Activated CD4-positive, alpha-beta memory T cell treated with anti-CD3 and anti-CD28 coated beads for 36 hours (primary cell): ENCODE measurements at places on chromosomes 2 and 18. TPM values are rescaled to one million over a fixed set of nuclear protein-coding genes. Genes with fewer than 3 reads are reported as not detected.

DNA sequence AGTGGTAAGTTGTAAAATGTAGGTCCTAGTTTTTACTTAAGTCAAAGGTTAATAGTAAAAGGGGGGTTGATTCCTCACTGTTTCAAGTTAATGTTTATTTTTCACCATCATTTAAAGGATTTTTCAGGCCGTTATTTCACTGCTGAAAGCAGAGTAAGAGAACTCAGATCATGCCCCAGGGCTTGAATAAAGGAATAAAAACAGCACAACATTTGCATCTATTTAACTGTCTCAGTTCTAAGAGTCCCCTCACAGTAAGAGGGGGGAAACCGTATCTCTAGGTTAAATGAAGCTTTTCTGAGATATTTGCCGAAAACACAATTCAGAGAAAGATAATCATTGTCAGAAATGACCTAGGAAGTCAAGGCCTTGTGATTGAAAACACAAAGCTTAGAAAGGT lies 138.2 kb upstream of the KCTD1 start:
- H3K36me3 ChIP-seq = no peaks in the 10 kb centered on the region
- no peak for DNase-seq
- H3K4me1 ChIP-seq = no peaks in the 10 kb centered on the region
- no peak overlapping the region for H3K4me3 ChIP-seq
- no peaks in the 10 kb centered on the region for H3K27me3 ChIP-seq
- no peak overlapping the region for H3K27ac ChIP-seq

DNA sequence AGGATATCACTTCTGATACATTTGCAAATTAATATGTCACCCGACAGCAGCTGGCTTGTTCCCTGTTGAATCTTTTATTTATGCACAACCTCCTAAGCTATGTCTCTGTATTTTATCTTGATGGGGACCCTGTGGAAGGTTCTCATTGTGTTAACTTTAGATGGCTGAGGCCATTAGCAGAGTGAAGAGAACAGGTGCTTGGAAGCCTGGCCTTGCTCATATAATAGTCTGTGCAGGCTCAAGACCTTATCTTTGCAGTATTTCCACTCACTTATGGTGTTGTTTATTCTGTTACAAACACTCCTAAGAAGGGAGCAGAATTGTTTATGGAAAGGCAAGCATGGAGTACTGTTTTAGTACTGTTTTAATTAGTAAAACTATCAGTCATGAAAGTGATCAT lies 107.6 kb downstream of the SETBP1 start:
- H3K36me3 ChIP-seq = no peaks in the 10 kb centered on the region
- H3K4me1 ChIP-seq = peaks cover 9% of the 10 kb centered on the region
- H3K4me3 ChIP-seq = no peak overlapping the region
- H3K27me3 ChIP-seq = peaks cover 21% of the 10 kb centered on the region
- DNase-seq = no peak

DNA sequence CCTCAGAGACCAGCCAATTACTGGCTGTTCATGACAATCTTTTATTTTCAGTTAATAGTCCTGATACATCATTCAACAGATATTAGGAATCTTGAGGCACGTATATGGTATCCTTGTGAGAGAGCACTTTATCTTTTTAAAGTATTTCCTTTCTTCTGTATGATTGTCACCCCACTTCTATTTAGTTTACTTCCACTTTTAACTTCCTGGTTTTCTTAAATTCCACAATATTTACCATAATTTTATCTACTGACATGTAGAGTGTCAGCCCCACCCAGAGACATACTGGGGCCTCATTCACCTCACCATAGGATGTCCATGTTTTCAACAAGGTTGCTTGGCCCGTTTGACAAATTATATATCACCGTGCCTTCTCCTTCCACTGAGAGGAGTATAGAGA lies 182.9 kb upstream of the ID2 start:
- DNase-seq = no peak
- peaks cover 3% of the 10 kb centered on the region for H3K4me1 ChIP-seq
- H3K36me3 ChIP-seq = no peaks in the 10 kb centered on the region

DNA sequence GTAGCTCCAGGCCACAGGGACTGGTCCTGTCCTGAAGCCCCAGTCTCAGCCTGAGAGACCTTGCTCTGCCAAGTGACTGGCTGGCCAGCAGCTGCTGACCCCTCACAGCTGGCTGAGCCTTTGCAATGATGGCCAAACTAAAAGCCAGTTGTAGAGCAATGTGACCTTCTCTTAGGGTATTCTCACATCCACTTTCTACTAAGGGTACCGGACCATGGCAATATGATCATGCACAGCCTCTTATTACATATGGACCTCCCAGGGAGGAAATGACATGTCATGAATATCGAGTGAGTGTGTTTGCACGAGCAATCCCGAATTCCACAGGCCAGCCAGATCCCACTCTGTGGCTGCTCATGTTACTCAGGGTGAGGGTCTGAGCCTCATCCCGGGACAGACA lies 213.9 kb downstream of the VAPA start:
- peaks cover 14% of the 10 kb centered on the region for H3K4me1 ChIP-seq
- peaks cover 15% of the 10 kb centered on the region for H3K27me3 ChIP-seq

DNA sequence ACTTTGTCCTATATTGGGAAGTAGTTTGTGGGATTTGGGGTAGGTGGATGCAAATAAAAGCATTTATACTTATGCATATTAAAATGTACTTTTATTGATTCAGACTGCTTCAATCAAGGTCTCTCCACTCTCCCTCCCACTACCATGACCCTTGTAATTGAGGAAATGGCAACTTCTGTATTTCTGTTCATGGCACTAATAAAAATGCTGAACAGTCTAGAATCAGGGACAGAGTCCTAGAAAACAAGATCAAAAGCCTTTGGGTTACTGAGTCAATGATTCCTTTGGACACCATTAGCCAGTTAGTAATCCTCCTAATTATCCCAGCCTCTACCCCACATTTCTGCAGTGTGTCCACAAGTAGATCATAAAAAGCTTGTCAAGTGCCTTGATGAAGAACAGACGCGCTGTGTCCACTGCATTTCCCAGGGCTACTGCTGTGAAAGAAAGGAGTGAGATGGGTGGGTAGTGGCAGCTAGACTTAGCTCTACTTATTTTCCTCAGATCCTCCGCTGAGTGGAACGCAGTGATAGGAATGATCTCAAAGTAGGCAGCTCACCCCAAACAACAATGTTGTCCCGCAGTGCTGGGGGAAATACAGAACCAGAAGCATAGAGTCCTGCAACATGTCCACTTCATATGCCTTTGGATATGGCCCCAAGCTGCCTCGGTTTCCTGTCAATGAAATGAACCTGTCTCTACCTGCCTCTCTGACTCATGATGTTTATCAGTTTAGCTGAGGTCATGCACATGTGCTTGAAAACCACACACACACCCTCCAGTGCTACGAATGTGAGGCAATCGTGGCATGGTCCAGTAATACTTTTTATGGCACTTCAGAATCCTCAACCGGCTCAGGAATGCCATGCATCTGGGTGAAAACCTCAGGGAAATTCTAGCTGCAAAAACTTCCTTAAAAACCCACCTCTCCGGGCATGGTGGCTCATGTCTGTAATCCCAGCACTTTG lies 115.5 kb downstream of the COL6A3 start:
- no peak for DNase-seq
- H3K4me1 ChIP-seq = no peaks in the 10 kb centered on the region
- no peaks in the 10 kb centered on the region for H3K36me3 ChIP-seq

DNA sequence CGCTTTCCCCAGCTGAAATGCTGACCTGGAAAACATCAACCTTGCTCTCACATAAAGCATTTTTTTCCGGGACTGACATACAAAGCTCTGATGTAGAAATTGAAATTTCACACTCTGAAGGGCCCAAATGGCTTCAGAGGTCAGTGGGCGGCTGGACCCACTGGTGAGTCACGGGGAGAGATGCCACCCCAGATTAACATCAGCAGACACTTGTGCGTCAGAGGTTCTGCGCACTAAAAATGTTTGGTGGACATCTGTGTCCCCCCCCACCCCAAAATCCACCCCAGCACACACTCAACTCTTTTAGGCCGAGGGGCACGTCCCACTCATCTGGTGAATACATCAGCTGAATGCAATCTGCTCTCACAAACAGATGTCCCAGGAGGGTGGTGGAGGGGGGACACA lies 208.9 kb downstream of the ASB1 start:
- H3K4me3 ChIP-seq = no peak overlapping the region
- no peak overlapping the region for H3K27ac ChIP-seq
- no peak for DNase-seq
- H3K4me1 ChIP-seq = no peaks in the 10 kb centered on the region
- H3K36me3 ChIP-seq = no peaks in the 10 kb centered on the region

DNA sequence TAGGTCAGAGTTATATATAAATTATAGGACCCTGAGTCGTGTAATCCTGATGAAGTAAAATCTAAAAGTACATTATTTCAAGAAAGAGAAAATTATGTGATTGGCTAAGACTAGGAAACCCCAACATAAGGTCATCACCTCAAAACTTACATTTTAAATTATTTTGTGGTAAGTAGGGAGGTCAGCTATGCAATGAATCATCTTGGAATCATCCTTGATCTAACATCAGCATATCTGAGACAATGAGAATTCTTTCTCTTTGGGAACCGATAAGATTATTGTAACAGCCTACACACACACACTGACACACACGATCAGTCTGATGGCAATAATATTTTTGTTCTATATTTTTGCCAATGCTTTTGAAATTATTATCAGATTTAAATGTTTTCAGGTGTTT lies 904.8 kb upstream of the CHAC2 start:
- H3K27me3 ChIP-seq = no peaks in the 10 kb centered on the region
- H3K4me3 ChIP-seq = no peak overlapping the region
- H3K4me1 ChIP-seq = no peaks in the 10 kb centered on the region
- no peaks in the 10 kb centered on the region for H3K36me3 ChIP-seq

GRCh38 chr2:31028417-31028816 lies 109.8 kb downstream of the GALNT14 start:
- no peak overlapping the region for H3K4me3 ChIP-seq
- H3K27ac ChIP-seq = no peak overlapping the region
- no peaks in the 10 kb centered on the region for H3K4me1 ChIP-seq
- H3K36me3 ChIP-seq = no peaks in the 10 kb centered on the region
- no peak for DNase-seq
- peaks cover 2% of the 10 kb centered on the region for H3K27me3 ChIP-seq

DNA sequence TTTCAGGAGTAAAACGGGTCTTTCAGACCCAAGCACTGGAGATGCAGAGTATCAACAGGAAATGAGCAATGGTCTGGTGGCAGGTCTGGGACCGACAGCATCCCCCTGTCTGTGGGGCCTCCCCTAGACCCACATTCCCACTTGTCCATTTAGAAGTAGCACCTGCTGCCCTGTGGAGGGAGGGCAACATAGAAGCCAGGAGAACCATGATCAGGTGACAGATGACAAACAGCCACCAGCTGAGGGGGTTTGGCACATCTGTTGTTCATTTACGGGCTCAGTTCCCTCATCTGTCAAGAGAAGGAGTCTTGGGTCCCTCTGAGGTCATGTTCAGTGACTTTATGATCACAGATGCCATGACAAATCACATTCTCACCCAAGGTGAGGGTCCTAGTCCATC lies 77.9 kb upstream of the SLC66A3 start:
- H3K27ac ChIP-seq = no peak overlapping the region
- no peak overlapping the region for H3K4me3 ChIP-seq
- DNase-seq = no peak
- peaks cover 8% of the 10 kb centered on the region for H3K27me3 ChIP-seq

- peaks cover 21% of the 10 kb centered on the region for H3K27me3 ChIP-seq
- peaks cover 18% of the 10 kb centered on the region for H3K4me1 ChIP-seq
These were observed 2.0 kb upstream of the TBC1D8 start for GRCh38 chr2:101153077-101153707.

DNA sequence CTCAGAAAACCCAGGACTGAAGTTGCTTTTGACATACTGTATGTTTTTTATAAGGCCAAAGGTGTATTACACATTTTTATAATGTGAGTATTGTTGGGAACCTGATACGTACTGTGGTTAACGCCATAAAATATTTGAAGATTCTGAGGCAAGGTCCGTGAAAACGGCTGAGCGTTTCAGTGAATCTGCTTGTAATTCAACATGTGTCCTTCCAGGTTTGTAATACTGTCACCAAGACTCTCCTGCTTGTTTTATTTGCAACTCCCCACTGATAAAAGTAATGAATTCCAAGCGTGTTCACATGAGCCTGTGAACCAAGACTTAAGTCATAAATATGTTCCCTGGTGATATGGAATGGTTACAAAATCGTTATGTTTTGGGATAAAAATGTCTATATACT lies 23.9 kb upstream of the FRZB start:
- H3K4me1 ChIP-seq = no peaks in the 10 kb centered on the region
- no peak overlapping the region for H3K27ac ChIP-seq
- no peak for DNase-seq
- H3K4me3 ChIP-seq = no peak overlapping the region
- H3K27me3 ChIP-seq = peaks cover 2% of the 10 kb centered on the region

GRCh38 chr18:32378705-32379104 lies 92.0 kb downstream of the GAREM1 start:
- H3K27me3 ChIP-seq = no peaks in the 10 kb centered on the region
- H3K4me3 ChIP-seq = no peak overlapping the region
- no peak overlapping the region for H3K27ac ChIP-seq
- H3K4me1 ChIP-seq = no peaks in the 10 kb centered on the region
- no peaks in the 10 kb centered on the region for H3K36me3 ChIP-seq
- no peak for DNase-seq

GRCh38 chr18:26655525-26656430 lies 107.4 kb upstream of the KCTD1 start:
- no peak overlapping the region for H3K27ac ChIP-seq
- H3K4me1 ChIP-seq = peaks cover 12% of the 10 kb centered on the region
- H3K36me3 ChIP-seq = no peaks in the 10 kb centered on the region
- H3K4me3 ChIP-seq = no peak overlapping the region
- DNase-seq = no peak

- H3K27ac ChIP-seq = no peak overlapping the region
- H3K4me1 ChIP-seq = peaks cover 20% of the 10 kb centered on the region
- DNase-seq = no peak
These were observed 682.9 kb downstream of the KCNJ3 start for GRCh38 chr2:155381436-155381835.

DNA sequence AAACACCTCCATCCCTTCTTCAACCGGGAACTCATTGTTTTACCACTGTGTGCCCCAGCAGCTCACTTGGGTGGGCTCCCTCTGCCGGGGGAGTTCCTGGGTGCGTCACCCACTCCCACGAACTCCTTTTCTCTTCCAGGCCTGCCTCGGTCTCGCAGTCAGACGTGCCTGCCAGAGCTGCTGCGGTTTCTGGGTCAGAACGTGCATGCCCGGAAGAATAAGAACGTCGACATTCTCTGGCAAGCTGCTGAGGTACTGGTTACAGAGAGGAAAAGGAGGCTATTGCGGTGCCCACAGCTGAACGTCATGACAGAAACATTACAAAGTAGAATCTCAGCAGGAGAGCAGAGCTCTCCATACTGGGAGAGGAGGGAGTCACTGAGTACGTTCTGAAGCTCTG lies 35.6 kb downstream of the COA5 start:
- no peak overlapping the region for H3K27ac ChIP-seq
- no peaks in the 10 kb centered on the region for H3K27me3 ChIP-seq
- H3K36me3 ChIP-seq = peaks cover 23% of the 10 kb centered on the region
- no peak overlapping the region for H3K4me3 ChIP-seq
- no peak for DNase-seq

SOX11 gene
- not detected for total RNA-seq

SMYD1 gene
- not detected for total RNA-seq

LBX2 gene
- 0.63 TPM for total RNA-seq

ASAP2 gene
- total RNA-seq = 0.26 TPM

MOGAT1 gene
- not detected for total RNA-seq
